ENCODE measurements at places on chromosomes 7 and 10.

- DNase-seq: no peak
Measured at GRCh38 chr7:141700848-141701371, 1.1 kb downstream of the DENND11 start.

DNA sequence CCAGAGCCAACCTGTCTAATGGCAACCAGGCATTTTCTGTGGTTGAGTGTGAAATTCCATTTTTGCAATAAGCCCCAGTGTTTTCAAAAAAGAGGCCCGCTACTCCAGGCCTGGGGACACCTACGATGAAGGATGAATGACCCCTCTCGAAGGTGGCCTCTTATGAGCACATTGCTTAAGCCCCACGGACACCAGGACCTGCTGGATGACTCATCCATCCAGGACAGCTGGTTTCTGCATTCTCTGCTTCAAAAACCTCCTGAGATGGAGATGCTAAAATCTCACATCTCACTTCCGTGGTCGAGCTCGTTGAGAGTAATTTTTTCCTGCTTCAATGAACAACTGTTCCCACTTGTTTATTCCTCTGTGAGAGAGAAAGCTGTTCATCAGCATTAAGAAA, 150.2 kb upstream of the FZD8 start:
- no peak for DNase-seq

DNA sequence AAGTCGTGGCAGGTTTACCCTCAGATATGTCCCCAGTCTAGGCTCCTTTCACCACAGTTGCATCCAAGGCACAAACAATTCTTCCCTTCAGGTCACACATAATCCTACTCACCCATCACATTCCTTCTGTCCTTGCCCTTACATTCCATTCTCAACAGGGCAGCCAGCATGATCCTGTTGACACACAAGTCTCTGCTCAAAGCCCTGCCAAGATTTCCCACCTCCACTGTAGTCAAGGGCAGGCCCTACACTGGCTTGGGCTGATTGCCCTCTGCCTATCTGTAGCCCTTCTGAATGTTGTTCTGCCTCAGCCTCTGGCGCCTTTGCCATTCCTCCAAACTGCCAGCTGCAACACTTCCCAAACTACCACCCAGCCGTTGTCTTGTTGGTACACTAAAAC, 187.9 kb upstream of the AKR1E2 start:
- DNase-seq: no peak

DNA sequence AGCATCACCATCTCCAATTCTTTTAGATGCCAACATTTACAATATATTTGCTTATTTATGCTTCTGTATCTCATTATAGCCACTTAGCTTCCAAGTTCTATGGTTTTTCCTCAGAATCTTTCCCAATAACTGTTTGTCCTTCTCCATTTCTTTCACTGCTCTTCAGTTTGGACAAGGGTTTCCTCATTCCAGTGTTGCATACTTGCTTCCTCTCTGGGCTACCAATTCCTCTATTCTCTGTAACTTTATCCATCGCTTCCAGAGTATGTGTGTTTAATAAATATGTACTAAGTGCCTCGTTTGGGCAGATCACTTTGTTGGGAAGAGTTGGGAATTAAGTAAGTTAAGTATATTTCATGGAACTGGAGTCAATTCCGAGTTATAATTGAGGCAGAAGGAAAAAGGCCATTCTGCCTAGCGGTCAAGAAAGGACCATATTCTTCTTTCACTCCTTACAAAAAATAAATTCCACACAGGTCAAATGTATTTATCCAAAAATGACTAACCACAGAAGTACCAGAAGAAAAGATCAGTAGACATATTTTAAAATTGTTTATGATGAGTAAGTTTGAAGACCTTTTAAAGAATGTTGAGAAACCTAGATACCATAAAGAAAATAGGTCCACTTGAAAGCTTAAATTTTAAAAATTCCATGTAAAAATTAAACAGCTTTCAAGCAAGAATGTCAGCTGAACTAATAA, 10.8 kb downstream of the STAMBPL1 start:
- no peak for DNase-seq

- DNase-seq: no peak
Measured at GRCh38 chr10:26579256-26580063, 118.0 kb upstream of the PDSS1 start.

DNA sequence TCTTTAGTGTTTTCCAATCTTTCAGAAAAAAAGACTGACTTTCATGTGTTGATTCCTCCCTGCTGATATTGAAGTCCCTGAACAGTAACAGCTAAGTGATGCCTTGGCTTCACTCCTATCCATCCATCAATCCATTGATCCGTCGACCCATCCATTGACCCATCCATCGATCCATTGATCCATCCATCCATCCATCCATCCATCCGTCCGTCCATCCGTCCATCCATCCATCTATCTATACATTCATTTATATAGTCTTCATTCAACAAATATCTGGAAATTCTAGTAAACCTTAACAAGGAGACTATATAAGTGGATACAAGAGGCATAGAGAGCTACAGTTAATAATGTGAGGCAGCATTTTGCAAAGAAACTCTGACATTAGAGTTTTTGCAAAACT, 21.6 kb upstream of the LAMB1 start:
- no peak for DNase-seq

DNA sequence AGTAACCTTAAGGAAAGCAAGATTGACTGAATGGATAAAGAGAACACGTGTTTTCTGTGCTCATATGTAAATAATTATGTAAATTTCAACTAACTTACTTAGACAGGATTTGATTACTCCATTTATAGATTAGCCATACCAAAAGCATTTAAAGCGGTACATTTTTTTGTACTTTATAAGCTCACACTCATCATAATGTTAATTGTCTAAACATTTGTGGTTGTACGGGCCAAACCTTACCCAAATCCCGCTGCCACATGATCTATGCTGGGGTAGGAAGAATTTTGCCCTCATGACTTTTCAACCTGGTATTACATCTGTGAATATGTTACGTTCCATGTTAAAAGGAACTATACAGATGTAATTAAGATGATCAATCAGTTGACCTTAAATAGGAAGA, 29.1 kb downstream of the MKX start:
- no peak for DNase-seq

DNA sequence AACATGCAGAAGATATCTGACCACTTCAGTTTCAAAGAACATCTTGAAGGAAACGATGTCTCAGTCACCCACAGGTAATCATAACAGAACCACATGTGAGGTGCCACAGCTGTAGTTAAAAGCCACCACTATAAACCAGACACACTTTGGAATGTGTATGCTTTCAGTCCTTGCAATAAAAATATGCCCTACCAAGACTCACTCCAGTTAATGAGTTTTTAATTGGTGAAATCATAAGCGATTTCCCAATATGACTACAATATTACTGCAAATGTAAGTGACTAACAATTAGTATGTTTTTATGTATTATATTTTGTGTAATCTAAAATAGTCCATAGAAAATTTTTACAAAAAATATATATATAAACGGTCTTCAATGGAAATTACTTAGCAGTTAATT, 428.2 kb downstream of the PARD3 start:
- no peak for DNase-seq

DNA sequence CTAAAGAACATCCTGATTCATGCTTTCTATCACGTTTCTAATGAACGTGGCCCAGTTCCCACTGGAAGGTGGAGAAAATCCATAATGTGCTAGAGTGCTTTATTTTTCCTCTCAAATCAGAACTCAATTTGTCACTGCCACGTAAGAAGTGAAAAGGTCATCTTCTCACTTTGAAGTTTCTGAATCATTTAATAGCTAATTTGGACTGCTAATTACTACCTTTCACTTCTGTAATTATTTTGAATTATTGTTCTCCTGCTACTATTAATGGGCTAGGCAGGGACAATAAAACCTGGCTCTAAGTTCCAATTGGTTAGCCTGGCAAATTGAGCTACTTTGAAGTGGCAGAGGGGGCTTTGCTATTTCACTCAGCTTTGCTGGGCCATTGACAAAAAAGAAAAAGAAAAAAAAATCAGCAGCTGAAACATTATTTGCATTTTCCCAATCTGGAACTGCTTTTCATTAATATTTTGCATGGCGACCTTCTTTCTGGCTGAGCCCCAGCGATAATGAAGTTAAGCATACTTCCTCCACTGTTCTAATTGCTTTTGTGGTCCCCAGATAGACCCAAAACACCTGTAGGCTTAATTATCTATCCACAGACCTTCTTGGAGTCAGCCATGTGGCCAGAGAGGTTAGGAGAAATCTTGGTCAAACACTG, 264.2 kb downstream of the SEC23IP start:
- no peak for DNase-seq

- DNase-seq: peak; percentile 20
Measured at GRCh38 chr7:132221356-132221755, 354.9 kb downstream of the PLXNA4 start.

DNA sequence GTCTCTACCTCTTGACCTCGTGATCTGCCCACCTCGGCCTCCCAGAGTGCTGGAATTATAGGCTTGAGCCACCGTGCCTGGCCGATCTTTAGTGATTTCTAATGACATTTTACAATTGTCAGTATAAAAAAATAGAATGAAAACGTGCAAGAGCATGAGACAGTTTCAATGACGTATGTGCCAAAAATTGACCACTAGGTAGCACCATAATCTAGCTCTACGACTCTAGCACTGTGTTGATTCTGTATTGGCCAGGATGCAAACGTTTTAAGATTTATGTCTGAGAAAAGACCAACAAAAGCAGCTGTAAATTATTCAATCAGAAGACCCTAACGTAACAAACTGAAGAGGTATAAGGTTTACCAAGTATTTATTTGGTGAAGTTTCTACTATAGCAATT, 25.4 kb upstream of the EXOC6 start:
- DNase-seq: no peak

- no peak for DNase-seq
Measured at GRCh38 chr10:88759366-88760101, at the start of gene LIPN. LIPN (plus strand) TSS chr10:88760020; CDS start chr10:88761406, 1,386 bp downstream.

Measured in SW480 (cell line).